ENCODE measurements at places on chromosomes 5 and 9. TPM values are rescaled to one million over a fixed set of nuclear protein-coding genes. Genes with fewer than 3 reads are reported as not detected.

- no peaks in the 10 kb centered on the region for H3K36me3 ChIP-seq
- no peaks in the 10 kb centered on the region for H3K27me3 ChIP-seq
- no peak for DNase-seq
- H3K27ac ChIP-seq: no peak overlapping the region
- no peaks in the 10 kb centered on the region for H3K4me1 ChIP-seq
- no peak overlapping the region for H3K4me3 ChIP-seq
Measured at GRCh38 chr5:136413196-136413595, 47.9 kb upstream of the TRPC7 start.

DNA sequence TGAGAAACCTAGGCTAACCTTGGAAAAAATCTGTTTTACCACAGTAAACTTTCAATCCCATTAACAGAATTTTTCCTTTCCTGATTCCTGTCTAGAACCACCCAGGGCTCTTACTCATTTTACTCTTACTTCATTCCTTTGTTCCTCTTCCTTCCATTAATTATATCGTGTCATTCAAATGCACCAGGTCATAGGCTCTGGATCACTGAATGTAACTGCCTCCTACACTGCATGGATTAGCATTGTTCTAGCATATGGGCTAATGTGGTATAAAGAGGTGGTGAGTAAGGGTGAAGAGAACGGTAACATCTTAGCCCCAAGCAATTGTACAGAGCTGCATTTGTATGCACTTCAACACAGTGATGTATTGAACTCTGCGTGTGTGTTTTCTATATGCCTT lies 49.5 kb upstream of the SPINK5 start:
- DNase-seq: no peak
- no peaks in the 10 kb centered on the region for H3K27me3 ChIP-seq
- no peaks in the 10 kb centered on the region for H3K36me3 ChIP-seq
- no peak overlapping the region for H3K27ac ChIP-seq
- H3K4me1 ChIP-seq: no peaks in the 10 kb centered on the region

- no peaks in the 10 kb centered on the region for H3K36me3 ChIP-seq
- no peaks in the 10 kb centered on the region for H3K27me3 ChIP-seq
- no peak overlapping the region for H3K27ac ChIP-seq
- no peaks in the 10 kb centered on the region for H3K4me1 ChIP-seq
- DNase-seq: no peak
Measured at GRCh38 chr9:95082401-95083084, 235.0 kb downstream of the FANCC start.

GRCh38 chr5:59332236-59332973 lies 561.1 kb downstream of the PDE4D start:
- no peak overlapping the region for H3K4me3 ChIP-seq
- no peak for DNase-seq
- no peaks in the 10 kb centered on the region for H3K4me1 ChIP-seq
- peaks cover 10% of the 10 kb centered on the region for H3K27me3 ChIP-seq
- H3K36me3 ChIP-seq: no peaks in the 10 kb centered on the region
- H3K27ac ChIP-seq: no peak overlapping the region

DNA sequence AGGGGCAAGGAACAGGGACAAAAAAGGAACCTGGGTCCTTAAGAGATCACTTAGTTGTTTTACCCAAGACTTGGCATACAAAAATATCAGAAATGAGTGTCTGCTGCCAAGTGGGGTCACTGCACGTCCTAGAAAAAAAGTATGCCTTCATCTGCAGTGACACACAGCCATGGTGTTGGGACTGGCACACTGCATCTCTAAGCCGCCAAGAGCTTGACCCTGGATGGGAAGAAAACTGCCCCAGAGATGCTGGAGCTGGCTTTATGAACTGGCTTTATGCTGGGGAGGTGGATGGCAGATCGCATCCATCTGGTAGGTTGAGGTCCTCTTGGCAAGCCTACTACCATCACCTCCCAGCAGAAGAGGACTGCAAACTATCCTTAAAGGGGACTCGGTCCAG lies 51.7 kb downstream of the IRF1 start:
- H3K36me3 ChIP-seq: no peaks in the 10 kb centered on the region
- peaks cover 85% of the 10 kb centered on the region for H3K4me1 ChIP-seq
- no peak for DNase-seq
- no peaks in the 10 kb centered on the region for H3K27me3 ChIP-seq
- peak overlapping the region; percentile 61 for H3K4me3 ChIP-seq

GRCh38 chr5:757346-757930 lies 27.1 kb downstream of the ZDHHC11B start:
- DNase-seq: no peak
- H3K27me3 ChIP-seq: no peaks in the 10 kb centered on the region
- peaks cover 30% of the 10 kb centered on the region for H3K4me1 ChIP-seq
- no peaks in the 10 kb centered on the region for H3K36me3 ChIP-seq

- no peaks in the 10 kb centered on the region for H3K27me3 ChIP-seq
Measured at GRCh38 chr5:8839361-8840055, 706.4 kb downstream of the SEMA5A start.

DNA sequence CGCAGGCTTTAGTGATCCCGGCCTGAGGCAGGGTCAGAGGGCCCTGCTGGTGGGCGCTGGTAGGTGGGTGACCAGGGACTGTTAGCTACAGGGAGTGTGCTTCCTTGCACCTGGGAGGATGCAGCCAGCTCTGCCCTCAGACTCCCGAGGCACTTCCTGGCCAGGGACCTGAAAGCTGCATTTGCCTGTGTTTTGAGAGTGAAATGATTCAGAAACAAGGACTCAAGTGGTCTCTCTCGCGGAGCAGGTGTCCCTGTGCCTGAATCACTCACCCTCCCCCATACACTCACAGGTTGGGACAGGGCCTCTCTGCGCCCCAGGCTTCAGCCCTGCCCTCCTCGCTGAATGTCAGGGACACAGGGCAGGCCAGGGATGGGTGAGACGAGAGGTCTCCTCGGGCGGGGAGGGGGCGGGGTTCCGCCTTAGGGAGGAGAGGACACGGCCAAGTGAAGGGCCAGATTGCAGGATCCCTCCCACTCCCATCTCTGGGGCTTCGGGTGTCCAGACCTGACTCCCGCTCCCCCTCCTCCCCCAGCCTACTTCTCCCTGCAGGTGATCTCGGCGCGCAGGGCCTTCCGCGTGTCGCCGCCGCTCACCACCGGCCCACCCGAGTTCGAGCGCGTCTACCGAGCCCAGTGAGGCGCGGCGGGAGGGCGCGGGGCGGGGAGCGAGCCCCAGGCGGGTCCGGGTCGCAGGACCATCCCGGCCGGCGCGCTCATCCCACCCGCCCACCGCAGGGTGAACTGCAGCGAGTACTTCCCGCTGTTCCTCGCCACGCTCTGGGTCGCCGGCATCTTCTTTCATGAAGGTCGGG lies 1.5 kb downstream of the LTC4S start:
- H3K4me3 ChIP-seq: peak overlapping the region; percentile 63
- no peak for DNase-seq
- no peaks in the 10 kb centered on the region for H3K27me3 ChIP-seq
- H3K27ac ChIP-seq: no peak overlapping the region

C1QTNF2 gene
- not detected for total RNA-seq

MGAT1 gene
- 109 TPM for total RNA-seq

SMIM33 gene
- total RNA-seq: 0.22 TPM

- no peak overlapping the region for H3K27ac ChIP-seq
- no peaks in the 10 kb centered on the region for H3K27me3 ChIP-seq
- no peak for DNase-seq
- no peaks in the 10 kb centered on the region for H3K4me1 ChIP-seq
Measured at GRCh38 chr5:79301046-79301712, 65.2 kb downstream of the JMY start.

All from activated T-cell treated with anti-CD3 and anti-CD28 coated beads, Interleukin-2, amount 50 U/mL, for 72 hours (primary cell).